ENCODE measurements at places on chromosomes 2 and 18.

GRCh38 chr2:79935771-79936657 is 368.5 kb downstream of the LRRTM1 start:
- DNase-seq, result no peak

GRCh38 chr2:45156605-45157004 is 147.4 kb upstream of the SIX2 start:
- DNase-seq, result no peak

DNA sequence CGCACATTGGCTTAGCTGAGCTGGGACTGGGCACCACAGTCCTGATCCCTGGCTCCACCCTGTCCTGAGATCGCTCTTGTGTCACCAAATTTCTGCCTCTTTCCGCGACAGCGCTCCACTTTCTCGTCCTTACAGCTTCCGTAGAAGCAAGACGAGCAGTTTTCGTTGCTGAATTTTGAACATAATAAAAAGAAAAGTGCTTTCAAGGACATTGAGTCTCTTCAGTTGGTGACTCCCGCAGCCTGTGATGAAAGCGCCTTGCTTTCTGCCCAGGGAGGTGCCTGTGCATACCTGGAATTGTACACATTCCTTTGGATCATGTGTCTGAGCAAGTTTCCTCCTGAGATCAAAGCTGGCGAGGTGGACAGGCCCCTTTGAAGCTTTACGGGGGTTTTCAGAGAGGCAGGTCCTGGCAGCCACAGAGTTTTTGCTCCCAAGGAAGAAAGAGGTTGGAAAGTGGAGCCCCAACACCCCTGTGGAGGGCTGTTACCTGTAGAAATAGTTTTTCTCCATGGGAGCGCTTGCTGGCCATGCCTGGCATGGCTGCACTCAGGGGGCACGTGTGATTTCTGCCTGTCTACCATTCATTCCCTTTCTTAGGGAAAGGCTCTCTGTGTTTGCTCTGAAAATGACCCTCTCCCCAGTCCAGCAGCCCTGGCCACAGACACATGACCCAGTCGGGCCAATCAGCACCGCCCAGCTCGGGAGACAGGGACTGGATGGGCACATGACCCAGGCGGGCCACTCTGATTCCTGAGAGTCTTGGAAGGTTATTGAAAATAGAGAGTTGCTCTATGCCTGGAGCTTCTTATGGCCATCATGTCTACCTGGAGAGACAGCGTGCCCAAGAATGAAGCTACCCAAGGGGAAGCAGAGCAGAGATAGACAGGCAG is 115.6 kb upstream of the OTOS start:
- DNase-seq, result no peak

GRCh38 chr2:134573085-134573370 is 145.8 kb downstream of the TMEM163 start:
- no peak for DNase-seq

DNA sequence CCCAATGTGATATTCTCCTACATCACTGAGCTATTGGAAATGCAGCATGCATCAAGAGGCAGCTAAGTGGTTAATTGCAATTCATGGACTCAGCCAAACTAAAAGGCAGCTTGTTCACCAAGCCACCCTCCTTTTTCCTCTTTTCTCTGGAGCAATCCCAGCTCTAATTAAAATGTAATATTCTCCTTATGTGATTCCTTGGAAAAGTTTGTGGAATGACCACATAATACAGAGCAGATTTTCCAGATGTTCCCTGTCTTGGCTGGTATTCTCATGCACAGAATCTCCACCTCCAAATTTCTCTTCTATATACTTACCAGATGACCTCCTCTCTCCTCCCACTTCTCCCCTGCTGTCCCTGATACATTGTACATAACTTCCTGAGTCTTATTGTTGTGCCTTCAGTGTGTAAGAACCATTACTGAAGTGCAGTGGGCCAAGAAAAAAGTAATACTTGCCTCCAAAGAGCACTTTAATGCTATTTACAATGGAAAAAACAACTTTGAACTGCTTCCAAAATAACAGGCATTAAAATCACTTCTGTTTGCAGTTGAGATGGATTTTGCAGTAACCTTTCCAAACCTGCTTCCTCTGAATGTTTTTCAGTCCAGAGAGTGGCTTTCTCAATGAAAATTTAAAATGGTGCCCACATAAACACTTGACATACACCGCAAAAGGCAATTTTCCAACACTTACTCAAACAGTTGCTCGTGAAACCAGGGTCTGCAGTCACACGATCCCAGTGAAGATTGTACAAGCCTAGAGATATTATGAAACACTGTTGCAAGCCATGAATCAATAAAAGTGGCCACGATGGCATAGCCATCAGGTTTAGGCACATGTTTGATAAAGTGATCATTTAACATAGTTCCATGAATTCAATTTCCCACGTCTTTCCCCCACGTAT is 258.0 kb downstream of the MTX2 start:
- no peak for DNase-seq

DNA sequence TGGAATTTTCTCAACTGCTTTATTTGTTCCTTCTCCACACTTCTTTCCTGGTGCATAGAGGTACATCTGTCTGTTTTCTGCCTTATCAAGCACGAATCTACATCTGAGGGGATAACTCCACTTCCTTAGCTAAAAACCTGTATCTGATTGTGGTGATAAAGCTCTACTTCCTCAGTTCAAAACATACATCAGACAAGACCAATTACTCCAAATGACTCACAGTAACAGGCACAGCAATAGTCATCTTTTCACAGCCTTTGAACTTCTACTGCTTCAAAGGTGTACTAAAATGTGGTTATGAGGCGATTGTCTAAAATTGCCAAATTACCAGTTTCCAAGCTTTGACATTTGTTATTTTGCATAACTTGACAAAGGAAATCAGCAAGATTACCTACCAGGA is 803.6 kb upstream of the ZEB2 start:
- no peak for DNase-seq

DNA sequence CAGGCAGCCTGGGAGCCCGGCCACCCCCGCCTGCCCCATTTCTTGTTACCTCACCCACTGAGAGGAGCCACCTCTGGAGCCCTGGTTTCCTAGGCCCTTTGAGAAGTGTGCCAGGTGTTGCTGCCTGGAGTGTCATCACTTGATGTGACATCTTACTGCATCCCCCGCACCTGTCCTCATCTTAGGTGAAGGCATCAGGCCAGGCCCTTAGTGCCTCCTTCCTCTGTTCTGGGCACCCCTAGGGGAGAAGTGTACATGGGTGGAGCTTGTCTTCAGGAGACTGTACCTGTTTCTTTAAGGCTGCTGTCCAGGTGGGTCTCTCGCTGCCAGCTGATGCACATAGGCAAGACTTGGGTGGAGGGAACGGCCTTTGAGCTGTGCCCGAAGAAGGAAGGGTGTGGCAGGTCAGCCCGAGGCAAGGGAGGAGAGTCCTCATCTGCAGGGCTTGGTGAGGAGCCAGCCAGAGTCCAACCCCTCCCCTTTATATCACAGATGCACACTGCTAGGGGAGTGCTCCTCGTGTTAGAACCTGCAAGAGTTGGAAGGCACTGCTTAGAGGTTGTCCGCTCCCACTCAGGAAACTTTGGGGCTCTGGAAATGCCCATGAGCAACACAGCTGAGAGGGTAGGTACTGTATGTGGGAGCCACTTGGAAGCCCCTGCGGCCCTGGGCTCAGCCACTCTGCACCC is 45.9 kb downstream of the NCK2 start:
- no peak for DNase-seq

GRCh38 chr18:76466410-76466991 is 28.5 kb downstream of the ZNF516 start:
- no peak for DNase-seq

DNA sequence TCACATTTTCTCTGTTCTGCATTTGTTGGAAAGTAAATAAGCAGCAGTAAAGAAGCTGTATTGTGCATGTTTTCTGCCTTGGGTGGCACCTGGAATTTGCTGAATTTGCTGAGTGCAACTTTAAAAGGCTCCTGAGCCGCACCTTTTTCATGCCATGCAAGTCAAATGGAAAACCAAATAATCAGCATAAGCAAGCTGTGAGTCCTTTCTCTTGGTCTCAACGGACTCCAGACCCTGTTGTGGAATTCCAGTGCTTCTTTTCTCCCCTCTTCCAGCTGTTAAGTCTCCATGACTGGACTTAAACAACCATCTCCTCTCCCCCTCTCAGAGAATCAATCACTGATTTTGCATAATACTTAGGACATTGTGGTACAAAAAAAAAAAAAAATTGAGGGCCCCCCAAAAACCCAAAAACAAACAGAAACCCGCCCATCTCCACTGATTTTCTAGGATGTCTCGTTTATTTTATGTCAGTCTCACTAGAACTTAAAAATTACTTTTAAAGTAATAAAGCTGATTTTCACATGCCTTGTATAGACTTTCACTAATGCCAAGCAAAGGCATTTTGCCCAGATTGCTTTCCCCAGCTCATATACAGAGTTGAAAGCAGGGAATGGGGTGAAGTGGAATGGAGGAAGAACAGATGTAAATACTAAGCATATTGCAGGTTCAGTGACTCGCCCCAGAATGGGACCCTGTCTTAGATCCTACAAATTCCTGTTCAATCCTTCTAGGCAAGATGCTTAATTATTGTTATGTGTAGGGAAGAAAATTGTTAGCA is 5.1 kb upstream of the CETN1 start:
- DNase-seq, result no peak

- no peak for DNase-seq
These were observed 249.4 kb downstream of the GRB14 start for GRCh38 chr2:164371916-164372315.

All from stimulated activated CD8-positive, alpha-beta memory T cell treated with anti-CD3 and anti-CD28 coated beads, Interleukin-7, amount 100 ng/mL, for 4 hours (primary cell).